ENCODE measurements at places on chromosomes 16 and 17.

GRCh38 chr17:65560628-65561451, 608 bp downstream of the AXIN2 start:
- DNase-seq: no peak

GRCh38 chr17:76886395-76886794, 18.2 kb downstream of the MGAT5B start:
- no peak for DNase-seq

DNA sequence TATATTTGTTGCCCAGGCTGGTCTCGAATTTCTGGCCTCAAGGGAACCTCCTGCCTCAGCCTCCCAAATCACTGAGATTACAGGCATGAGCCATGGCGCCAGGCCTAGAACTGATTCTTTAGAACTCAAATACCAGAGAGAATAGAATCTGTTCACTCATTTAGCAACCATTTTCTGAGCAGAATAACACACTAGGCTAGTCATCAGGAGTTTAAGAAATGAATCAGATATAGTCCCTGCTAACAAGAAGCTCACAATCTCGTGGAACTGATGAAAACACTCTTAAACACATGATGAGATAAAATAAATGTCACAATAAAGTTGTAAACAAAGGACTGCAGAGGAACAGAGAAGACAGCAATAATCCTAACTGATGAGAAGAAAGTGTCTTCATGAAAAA, 55.8 kb upstream of the ADCY9 start:
- DNase-seq: no peak

DNA sequence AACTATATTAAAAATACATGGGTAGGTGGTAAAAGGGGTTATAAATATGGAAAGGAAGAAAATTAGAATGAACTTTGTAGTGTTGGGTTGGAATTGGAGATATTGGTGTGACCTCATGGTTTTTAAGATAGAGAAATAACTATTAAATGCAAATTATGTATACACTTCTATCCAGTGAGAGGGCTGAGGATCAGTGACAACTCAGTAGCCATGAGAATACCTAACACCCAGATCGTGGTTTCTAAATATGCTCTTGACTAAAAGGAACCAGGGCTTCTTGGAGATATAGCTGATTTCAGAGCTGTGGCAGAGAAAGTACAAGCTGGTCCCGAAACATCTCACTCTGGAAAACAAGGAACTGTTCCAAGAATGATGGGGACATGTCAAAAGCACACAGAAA, 44.4 kb downstream of the SLC6A4 start:
- DNase-seq: no peak

DNA sequence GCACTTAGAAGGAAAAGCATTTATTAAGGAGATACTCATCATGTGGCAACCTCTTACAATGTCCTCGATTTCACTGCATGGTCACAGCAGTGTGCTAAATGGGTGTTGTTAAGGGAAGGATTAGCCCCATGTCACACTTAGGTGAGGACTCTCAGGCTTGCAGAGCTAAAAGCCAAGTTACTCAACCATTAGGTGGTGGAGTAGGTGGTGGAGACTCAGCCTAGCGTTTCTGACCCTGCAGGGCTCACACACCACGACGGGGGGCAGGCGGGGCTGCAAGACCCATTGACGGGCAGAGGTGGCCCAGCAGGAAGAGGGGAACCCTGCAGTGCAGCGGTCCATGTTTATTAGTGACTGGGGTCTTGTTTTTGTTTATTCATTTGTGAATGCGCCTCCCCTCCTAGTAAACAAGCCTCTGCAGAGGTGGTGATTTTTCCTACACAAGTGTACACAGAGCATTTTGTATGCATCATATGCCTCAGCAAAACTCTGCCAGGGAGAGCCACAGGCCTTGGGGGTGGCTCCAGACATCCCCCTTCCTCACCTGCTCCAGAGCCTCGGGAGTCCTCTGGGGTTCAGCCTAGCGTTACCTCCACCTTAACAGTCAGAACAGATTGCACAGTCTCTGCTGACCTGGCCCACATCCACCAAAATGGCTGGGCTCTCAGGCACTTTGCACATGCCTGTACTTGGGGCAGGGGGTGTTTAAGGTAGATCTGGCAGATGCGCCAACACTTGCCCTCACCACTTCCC, 216.7 kb downstream of the C16orf95 start:
- DNase-seq: no peak

DNA sequence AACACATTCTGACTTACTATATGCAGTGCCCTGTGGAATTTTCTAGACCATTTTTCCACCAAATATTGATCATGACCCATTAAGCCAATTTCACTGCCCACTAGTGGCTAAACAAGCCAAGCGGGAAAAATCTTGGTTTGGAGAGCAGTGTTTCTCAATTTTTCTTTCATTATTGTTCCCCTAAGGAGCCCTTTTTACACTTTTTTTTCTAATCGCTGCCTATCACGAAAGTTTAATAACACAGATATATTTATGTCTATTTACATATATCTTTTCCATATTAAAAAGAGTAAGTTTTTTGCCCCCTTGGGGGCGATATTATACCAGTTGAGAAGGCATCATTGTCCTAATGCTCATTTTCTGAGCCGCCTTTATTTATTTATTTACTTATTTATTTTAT, 10.8 kb upstream of the TLCD3B start:
- DNase-seq: no peak
